ENCODE measurements at places on chromosomes 7 and 10.
A peak's percentile ranks its signal among the peaks of the same experiment; 100 is the strongest.

- DNase-seq, result no peak
These were observed 412.6 kb downstream of the GFRA1 start for GRCh38 chr10:115860182-115861107.

GRCh38 chr7:20913853-20914252, 127.2 kb upstream of the SP8 start:
- no peak for DNase-seq

DNA sequence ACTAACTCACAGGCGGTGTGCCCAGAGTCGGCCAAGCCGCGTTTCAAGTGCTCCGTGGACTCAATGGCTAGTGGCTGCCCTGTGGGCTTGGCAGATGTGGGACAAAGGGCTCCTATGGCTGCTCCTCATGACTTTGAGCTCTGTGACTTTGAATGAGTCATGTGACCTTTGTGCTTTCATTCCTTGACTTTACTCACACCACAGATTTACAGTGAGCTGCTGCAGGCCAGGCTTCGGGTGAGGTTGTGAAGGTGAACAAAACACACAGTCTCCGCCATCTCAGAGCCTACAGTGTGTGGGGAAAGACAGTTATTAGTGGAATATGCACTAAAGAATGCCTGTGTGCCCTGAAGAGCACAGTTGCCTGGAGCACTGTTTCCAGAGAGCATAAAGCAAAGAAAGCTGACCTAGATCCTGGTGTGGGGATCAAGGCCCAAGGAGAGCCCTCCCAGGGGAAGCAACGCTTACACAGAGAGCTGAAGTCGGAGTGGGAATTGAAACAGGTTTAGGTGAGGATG, 29.7 kb upstream of the PLEKHA1 start:
- no peak for DNase-seq

DNA sequence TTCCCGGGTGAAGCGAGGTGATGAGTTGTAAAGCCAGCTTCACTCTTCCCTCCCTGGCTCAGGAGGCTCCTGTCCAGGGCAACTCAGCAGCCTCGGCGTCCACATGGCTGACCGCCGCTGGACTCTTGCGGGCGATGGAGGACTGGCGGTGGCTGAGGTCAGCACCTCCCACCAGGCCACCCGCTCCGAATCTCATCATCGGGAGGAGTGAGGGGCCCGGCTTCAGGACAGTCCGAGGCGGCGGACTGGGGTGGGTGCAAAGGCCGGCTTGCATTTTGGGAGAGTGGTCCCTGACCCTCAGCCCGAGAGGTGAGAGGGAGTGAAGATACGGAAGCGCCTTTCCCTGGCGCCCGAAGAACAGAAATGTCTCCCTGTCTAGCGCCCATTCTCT, 759 bp downstream of the DNAJB12 start:
- no peak for DNase-seq

DNA sequence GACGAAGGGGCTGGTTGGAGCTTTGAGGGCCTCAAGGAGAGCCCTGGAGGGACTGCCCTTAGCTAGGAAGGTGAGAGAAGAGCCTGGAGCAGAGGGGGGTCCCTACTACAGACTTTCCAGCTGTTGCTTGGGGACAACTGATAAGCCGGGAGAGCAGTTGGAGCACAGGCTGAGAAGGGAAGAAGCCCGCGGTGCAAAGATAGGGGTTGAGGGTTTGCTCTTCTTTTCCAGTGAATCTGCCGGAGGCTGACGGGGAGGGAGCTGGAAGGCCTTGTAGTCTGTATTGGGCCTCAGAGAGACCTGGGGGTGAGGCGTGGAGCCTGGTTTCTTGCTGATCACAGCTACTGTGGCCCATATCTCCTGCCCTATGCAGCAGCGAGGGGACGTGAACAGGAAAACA, 23.7 kb downstream of the CYP26A1 start:
- no peak for DNase-seq

DNA sequence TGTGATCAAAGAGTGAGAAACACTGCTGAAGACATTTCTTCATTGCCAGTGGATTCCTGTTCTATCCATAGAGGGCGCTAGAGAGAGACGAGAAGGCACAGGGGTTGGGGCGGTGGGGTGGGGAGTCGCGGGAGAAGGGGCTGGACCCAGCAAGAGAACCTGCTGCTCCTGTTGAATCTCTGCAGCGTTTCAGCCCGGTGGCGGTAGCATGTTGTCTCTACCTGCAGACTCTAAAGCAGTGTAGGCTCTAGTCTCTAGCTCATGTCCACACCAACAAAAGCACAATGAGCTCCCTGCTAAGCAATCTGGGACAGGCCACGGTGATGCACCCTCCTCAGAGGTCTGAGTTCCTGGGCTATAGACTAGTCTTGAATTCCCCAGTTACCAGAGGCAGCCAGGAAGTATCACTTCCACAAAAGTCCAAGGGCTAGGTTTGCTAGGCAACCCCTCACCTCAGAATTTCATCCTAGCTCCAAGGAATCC, 167.7 kb downstream of the DGKB start:
- DNase-seq, result no peak

DNA sequence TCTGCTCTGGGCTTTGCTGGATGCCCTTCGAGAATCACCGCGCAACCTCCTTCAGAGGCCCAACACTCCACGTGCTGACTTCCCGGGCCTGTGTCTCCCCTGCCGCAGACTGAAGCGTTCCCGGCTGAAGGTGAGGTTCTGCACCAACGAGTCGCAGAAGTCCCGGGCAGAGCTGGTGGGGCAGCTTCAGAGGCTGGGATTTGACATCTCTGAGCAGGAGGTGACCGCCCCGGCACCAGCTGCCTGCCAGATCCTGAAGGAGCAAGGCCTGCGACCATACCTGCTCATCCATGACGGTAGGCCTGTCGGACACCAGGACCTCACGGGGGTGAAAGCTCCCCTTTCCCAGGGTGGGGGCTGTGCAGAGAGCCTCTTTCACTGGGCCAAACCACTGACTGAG, 22.4 kb downstream of the LHPP start:
- no peak for DNase-seq

- no peak for DNase-seq
These were observed 3.8 kb upstream of the TFEC start for GRCh38 chr7:116034411-116034810.

DNA sequence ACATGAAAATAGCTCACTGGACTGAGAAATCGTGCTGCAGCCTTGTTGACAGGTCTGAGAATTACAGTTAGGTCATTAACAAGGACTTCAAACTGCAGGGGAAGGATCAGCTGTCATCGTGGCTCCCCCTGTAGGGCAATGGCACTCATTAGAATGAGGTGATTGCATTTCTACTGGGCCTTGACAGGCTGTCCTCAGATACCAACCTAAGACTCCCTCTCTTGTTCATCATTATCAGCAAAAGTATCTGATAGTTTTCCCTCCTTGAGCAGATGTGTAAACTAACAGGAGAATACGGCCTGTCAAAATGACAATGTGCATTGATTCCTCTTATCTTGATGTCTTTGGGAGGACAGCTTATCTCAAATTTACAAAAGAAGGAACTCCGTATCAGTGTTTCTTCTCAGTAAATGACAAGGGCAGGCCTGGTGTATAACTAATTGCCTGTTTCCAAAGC, 648.5 kb upstream of the LRRN3 start:
- DNase-seq, result no peak

- no peak for DNase-seq
These were observed 393.0 kb downstream of the NRG3 start for GRCh38 chr10:82267960-82268359.

- DNase-seq, result no peak
These were observed 48.8 kb upstream of the SAMD8 start for GRCh38 chr10:75062506-75063299.

DNA sequence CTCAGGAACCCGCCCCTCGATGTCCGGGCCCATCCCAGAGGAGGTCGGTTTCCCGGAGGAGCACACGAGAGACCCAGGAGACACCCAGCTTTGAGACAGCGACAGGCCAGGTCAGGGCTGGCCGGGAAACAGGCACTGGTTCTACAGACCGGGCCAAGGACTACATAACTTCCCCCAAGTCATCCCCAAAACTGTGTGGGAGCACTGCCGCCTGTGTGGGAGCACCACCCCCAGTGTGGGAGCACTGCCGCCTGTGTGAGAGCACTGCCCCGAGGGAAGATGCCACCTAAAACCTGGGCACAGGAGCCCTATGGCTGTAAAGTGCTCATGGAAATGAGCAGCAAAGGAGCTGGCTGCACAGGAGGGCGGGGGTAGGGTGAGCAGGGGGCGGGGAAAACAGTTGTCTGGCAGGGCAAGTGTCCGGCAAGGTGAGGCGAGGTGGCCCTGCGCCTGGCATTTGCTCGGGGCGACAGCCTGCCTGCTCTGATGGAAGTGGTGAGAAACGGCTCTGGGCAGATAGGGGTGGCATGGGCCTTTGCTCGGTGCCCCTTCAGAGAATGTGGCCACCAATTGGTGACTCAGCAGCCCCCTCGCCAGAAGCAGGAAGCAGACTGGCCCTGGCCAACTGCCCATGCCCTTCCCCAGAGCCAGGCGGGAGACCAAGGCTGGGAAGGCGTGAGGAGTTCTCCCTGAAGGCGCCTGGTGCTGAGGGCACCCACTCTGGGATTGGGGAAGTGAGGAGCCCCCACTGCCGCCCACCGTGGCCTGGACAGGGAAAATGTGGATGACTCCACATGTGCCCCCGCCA, 26.2 kb downstream of the PAPOLB start:
- DNase-seq, result no peak

- peak; percentile 6 for DNase-seq
These were observed 422.7 kb downstream of the SORCS3 start for GRCh38 chr10:105063796-105064195.

DNA sequence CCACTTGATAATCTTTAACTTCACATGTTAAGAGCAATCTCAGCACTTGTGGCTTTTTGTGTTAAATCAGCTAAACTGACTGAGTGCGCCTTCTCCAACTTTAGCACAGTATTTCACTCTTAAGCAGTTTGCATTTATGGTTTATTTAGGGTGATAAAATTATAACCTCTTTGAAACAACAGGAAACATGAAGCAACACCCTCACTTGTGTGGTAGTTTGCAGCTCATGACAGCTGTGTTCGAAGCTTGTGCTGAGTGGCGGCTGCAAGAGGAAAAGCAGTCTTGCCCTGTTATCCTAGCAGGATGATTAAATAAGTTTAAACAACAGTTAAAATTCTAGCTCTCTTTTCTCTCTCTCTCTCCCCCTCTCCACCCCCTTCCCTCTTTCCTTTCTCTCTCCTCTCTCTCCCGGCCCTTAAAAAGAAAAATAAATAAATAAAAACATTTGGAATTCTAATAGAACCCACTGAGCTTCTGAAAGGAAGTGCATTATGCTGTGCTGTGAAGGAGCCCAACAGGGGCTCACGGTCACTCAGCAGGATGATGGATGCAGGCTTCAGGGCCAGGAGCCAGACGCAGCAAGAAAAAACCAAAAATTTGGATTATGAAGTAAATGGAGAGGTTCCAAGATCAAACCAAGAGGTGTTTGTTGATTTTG, 25.2 kb downstream of the OGDH start:
- DNase-seq, result no peak

DNA sequence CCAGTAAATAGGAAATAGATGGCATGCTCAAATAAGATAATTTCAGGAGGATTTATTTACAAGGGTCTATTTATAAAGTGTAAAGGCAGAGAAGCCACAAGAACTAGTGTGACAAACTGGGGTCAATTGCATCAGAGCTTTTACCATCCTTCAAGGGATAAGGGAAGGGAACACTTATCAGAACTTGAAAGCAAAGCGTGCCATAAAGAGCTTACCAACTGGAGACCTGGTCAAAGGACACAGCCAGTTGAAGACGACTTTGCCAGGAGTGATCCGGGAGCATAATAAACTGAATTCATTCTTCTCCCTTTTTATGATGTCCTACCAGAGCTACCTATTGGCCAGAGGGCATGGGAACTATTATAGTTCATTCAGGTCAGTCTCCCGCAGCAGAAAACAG, 3.2 kb upstream of the PPP1R3A start:
- DNase-seq, result no peak

DNA sequence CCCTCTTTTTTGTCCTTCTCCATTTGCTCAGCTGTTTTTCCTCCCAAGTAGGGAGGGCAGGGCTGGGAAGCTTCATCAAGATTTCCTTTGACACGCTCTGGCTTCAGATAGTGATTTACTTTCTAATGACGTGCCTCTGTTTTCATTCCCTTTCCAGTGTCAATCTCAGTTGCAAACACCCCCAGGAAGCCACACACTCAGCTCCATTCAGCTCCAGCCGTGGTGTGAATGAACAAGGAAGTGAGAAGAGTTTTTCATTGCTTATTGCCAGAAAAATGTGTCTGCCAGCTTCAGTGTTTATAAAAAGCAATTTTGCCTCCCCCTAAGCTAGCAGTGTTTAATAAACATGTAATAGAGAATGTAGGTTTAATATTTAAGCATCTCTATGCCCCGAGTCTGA, 108.7 kb upstream of the DPP6 start:
- DNase-seq, result no peak

All from stimulated activated CD4-positive, alpha-beta T cell treated with anti-CD3 and anti-CD28 coated beads, Interleukin-12 subunit alpha, Interleukin-12 subunit beta, amount 100 ng/mL, for 24 hours (primary cell).